ENCODE measurements at places on chromosomes 7 and 10.

- DNase-seq = no peak
Observed at GRCh38 chr7:48105045-48105444, 16.0 kb downstream of the UPP1 start.

- no peak for DNase-seq
Observed at GRCh38 chr7:137741443-137741842, 105.3 kb downstream of the DGKI start.

DNA sequence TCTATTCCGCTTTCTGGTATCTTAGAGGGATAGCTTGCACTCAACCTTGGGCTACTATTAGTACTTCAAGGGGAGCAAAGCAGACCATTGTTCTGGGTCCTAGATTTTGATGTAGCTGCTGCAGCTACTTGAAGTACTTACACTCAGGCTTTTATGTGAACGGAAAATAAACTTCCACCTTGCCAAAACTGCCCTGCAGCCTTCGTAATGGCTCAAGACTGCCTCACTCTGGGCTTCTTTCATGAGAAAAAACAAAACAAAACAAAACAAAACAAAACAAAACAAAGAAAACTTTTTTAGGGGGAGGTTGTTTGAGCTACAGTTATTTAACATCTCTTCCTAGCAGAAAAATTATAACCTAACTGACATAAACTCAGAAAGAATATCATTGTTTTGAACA is 19.4 kb upstream of the EPHB6 start:
- DNase-seq = no peak

DNA sequence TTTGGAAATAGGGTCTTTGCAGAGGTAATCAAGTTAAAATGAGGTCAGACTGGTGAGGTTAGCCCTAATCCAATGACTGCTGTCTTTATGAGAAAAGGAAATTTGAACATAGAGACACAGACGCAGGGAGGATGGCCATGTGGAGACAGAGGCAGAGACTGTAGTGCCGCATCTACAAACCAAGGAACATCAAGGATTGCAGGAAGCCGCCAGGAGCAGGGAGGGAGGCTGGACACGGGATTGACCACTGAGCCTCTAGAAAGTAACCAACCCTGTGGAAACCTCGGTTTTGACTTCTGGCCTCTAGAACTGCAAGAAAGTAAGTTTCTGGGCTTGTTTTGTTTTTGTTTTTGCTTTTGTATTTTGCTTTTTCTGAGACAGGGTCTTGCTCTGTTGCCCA is 68.4 kb upstream of the ADAM12 start:
- DNase-seq = no peak

- DNase-seq = no peak
Observed at GRCh38 chr10:72455889-72456595, 101.3 kb upstream of the DNAJB12 start.

DNA sequence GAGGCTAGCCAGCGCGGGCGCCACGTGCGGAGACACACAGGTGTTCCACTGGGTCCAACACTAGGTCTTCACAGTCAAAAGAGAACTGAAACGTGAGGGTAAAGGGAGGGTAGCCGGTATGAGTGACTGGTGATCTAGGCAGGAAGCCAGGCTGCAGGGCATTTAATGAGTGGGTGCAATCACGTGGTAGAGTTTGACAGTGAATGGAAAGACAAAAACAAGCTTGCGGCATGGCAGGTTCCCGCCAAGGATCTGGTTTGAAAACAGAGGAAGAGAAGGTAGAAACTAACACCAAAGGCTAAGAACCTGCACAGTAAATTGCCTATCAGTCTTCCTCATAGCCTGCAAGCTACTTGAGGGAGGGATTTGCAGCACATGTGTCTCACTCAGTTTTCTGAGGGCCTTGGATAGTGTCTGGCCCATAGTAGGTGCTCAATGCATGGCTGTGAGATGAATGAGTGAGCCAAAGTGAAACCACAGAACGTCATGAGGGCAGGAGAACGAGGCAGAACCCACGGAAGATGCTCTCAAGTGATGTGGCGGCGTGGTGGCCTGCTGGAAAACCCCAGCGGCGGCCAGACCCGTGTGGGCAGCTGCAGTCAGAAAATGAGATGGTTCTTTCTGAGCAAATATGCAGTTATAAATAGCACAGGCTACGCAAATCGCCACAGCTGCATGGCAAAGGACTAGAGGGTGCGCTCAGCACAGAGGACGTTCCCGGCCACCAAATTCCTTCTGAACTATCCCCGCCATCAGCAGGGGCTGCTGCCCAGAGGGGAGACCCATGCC is 183.6 kb upstream of the NFE2L3 start:
- DNase-seq = peak; percentile 62

GRCh38 chr7:143416565-143417149 is 8.0 kb upstream of the EPHA1 start:
- peak; percentile 74 for DNase-seq

GRCh38 chr10:68231817-68232251 is at the start of gene ATOH7:
ATOH7 (minus strand) TSS chr10:68232113; CDS start chr10:68231677, 436 bp downstream.
- no peak for DNase-seq

DNA sequence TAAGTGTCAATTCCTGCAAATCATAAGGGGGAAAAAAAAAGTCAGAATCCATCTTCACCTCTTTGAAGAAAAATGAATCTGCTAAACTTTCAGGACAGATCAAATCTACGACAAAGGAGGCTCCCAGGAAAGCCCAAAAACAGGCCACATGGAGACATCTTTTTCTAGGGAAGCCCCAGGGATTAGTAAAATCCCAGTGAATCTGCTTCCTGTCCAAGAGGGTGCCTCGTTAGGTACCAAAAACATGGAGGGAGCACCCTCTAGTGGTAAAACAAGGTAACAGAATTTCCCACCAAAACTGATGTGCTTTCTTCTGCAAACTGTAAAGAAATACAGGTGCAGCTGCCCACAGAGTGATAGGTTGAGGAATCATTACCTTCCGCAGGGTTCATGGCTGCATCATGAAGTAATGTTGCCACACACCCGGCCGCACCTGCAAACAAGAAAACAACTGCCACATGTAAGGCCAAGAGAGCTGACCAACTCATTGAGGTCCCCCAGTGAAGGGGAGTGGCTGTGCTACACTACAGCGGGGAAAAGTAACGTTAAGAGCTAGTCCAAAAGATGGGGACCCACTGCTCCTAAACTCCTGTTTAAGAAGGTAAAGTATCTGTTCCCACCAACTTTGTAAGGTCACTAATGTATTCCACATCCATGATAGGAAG is 7.9 kb downstream of the SLC25A28 start:
- DNase-seq = peak; percentile 69

GRCh38 chr7:159151231-159151630 is 6.6 kb upstream of the VIPR2 start:
- DNase-seq = no peak

- no peak for DNase-seq
Observed at GRCh38 chr7:149853157-149853556, 15.0 kb downstream of the ZNF862 start.

DNA sequence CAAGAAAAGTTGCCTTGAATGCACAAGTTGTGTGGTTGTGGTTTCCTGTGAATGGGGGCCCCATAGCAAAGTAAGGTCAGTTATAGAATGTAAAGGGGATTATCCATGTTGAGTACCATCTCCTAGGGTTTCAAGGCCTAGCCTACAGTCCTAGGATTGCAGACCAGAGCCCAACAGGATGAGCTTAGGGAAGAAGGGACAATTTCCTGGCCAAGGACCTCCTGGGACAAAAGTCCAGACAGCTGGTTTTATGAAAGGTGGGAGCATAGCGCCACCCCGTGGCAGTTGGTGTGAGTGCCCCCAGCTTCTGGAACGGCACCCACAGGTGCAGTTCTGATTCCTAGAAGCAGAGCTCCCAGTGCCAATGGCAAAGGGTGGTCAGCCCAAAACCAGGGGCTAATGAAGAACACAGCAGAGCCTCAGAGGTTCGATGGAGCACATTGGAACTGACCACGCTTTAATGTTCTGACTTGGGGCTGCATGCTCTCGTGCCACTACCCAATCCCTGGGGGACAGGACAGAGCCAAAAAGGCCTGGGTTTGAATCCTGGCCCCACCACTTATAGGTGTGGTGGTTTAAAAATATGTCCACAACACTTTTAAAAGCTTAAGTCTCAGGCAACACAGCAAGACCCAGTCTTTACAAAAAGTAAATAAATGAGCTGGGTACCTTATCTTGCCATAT is 25.8 kb upstream of the TMEM120A start:
- DNase-seq = peak; percentile 80

GRCh38 chr7:110780712-110781111 is 310.2 kb upstream of the LRRN3 start:
- DNase-seq = no peak

DNA sequence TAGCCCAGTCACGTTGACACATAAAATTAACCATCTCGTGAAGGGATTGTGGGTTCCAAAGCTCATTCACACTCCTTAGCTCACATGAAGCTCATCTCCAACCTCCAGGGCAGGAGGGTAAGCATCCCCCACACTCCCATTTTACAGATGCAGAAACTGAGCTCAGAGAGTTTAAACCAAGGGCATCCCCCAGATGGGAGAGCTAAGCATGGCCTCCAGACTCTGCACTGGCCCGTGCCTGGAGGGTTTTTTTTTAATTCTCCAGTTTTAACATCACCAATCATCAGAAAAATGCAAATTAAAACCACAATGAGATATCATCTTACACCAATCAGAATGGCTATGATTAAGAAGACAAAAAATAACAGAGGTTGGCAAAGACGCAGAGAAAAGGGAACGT is 53.3 kb upstream of the TCF7L2 start:
- DNase-seq = no peak

- DNase-seq = no peak
Observed at GRCh38 chr10:101114646-101115045, 16.5 kb upstream of the TLX1 start.

GRCh38 chr7:1919539-1920265 is 249.6 kb downstream of the ELFN1 start:
- DNase-seq = no peak

GRCh38 chr7:48525736-48526732 is 354.8 kb downstream of the ABCA13 start:
- no peak for DNase-seq

DNA sequence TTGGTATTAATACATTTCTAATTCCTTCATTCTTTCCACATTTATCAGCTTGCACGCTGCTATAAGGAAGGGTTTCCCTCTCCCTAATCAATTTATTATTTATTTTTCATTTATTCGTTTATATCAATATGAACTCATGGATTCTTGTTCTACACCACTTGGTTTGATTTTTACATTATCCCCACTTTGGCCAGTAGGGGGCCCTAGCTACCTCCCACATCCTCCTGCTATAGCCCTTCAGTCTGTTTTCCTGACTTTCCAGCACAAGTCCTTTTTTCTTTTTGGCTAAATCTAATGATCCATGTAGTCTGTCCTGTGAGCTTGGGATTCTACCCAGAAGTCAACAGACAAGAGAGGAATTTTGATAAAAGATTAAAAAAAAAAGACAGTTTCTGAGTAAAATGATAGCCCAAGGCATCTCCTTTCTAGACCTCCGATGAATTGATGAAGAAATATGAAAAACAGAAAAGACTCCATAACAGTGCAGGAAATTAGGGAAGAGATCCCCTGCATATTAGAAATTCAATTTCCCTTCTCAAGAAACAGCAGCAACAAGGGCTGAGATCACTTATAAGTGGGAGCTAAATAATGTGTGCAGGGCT is 47.7 kb downstream of the LYZL2 start:
- DNase-seq = peak; percentile 52

DNA sequence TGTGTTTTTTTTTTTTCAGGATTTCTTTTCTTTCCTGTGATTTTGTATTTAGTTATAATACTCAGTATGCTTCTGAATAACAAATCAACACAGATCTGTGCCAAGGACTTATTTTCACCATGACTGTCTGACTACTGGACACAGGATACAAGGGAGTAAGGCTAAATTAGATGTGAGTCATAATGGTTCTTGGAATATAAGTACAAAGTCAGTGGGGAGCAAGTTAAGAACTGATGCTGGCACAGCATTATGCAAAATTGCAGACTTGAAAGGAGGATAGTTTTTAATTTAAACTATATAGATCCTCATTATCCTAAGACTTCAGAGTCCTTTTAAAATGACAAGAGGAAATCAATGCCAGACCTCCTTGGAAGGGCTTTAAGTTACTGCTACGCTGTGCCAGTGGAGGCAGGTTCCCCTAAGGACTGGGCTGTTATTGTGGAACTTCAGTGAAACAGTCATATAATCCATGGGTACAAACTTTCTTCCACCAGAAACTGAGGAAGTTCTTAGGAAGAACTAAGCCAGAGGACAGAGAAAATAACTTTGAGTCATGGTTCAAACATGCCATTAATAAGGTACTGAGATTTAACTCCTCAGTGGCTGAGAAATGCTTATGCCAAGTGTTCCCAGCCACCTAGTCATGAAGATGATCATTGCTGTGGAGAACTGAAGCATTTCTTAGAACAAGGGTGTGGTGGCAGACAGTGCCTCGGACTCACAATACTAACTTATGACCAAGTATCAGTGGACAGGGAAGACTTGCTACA is 531.2 kb downstream of the HTR7 start:
- no peak for DNase-seq

DNA sequence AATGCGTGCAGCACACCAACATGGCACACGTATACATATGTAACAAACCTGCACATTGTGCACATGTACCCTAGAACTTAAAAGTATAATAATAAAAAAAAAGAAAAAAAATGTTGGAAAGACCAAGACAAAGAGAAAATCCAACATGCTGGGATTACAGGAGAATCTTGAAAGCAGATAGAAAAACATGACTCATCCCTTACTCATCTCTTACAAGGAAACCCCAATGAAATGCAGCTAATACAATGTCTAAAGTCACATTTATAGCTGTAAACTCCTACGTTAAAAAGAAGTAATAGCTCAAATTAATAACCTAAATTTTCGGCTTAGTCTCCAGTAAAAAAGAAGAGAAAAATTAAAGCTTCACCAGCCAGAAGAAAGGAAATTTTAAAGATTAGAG is 47.5 kb upstream of the DGKB start:
- no peak for DNase-seq

DNA sequence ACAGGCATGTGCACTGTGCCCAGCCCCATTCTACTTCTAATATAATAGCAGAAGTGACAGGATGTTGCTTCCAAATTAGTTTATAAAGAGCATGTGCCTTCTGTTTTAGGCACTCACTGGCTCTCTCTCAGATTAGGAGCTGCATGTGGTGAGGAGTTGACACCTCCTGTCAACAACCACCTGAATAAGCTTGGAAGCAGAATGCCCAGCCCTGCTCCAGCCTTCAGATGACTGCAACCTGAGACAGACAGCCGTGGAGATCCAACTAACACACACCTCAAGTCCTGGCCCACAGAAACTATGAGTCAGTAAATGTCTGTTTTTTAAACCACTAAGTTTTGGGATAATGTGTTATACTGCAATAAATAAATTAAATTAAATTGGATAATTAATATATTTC is 54.5 kb downstream of the PARD3 start:
- DNase-seq = no peak

DNA sequence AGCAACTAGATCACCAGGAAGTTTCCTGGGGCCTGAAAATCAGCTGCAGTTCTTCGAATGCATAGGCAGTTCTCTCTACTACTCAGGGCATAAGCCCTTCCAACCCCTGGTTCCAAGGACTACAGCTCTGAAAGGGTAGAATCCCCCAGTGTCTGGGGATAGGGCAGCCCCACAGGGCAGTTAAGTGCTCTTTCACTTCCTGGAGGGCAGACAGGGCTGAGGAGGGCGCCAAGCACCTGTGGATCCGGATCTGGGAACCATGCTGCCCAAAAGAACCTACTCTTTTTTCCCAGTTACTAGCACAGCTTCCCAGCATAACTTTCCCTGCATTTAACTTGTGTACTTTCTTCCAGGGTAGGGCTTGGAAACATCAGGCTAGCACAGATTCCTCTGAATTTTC is 41.1 kb downstream of the CXCL12 start:
- no peak for DNase-seq

Data from GM13976 (cell line).